ENCODE measurements at places on chromosomes 4 and X.

- peak; percentile 60 for DNase-seq
Measured at GRCh38 chr4:173168396-173169177, at the start of gene GALNT7. Gene GALNT7 (plus strand): TSS chr4:173168811. CDS start chr4:173168836, 25 bp downstream.

DNA sequence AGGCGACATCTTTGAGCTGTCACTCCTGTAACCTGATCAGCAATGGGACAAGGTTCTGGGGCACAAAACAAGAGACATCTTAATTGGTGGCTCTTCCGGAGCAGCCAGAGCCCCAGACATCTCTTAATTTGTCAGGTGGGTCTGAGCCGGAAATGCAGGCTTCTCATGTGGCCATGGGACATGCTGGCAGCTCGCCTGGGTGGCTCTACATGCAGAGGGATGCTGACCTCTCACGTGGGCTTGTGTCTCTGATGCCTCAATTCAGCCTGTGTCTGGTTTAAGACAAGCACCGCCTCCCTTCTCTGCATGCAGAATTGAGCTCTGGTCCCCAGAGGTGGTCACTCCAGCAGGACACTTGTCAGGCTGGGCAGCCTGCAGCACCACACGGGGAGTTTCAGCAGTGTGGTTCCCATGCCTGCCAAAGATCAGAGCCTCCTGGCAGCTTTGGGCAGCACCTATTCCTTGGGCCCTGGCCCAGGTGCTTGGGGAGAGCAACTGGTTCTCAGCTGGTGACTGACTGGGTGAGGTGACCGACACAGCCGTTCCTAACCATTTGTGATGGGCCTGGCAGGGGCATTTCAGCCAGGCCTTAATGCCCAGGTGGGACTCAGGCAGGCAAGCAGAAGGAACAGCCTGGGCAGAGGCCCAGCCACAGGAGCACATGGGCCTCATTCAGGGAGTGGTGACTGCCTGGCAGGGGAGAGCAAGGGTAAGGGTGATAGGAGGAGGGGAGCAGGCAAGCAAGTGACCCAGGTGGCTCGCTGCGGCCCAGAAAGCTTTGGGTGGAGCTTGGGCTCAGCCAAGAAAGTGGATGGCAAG, 53.4 kb downstream of the HMX1 start:
- DNase-seq, result no peak

DNA sequence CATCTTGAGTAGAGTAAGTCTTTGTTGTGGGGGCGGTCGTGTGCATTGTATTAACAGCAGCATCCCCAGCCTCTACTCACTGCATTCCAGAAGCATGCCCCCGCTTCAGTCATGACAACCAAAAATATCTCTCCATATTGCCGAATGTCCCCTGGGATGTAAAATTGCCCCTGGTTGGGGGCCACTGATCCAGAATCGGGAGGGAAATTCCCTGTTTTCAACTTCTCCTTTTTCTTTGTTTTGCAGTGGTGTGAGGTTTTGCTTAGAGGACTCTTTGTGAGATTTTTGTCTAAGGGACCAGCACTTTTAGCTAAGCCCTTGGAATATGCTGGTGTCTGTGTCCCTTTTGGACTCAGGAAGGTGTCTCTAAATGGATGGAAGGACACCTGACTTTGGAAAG, 3.0 kb upstream of the IL13RA1 start:
- DNase-seq, result no peak

- DNase-seq, result no peak
Measured at GRCh38 chrX:7614616-7615015, 228.4 kb upstream of the VCX start.

GRCh38 chrX:126900937-126901336, 81.4 kb downstream of the PRR32 start:
- DNase-seq, result no peak

- DNase-seq, result no peak
Measured at GRCh38 chr4:85818700-85819099, 343.8 kb downstream of the ARHGAP24 start.
